ENCODE measurements at places on chromosomes 5 and 9.

DNA sequence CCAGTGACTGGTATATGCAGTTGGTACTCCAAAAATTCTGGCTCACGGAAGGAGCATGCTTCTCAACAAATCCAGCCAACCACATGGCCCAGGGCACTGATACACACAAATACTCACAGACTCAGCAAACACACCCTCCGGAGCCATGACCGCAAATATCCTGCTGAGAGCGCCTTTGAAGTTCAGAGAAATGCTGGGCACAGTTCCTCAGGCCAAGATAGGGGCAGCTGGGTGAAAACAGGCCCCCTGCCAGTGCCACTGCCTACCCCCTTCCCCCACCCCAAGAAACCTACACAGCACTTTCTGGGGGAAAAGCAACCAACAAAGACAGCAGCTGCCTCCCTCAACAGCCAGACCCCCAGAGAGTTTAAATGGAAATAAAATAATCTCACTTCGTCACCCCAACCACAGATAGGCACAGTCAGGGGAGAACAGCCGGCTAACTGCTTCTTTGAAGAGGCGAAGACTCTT, 120.0 kb downstream of the C5orf15 start:
- no peak for DNase-seq

DNA sequence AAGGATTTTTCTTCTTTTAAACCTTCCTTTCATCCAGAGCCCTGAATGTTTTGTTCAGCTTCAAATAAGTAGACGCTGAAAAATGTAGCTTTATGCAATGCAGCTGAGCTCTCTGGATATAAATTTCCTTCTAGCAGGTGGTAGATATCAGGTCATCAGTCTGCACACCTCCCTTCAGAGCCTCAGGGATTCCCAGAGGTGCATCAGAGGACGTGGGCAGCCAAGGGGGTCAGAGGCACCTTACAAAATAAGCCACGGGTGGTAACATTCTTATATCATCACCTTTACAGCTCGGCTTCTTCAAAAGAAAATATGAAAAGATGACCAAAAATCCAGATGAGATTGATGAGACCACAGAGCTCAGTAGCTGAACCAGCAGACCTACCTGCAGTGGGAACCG, 19.3 kb downstream of the MOCS2 start:
- no peak for DNase-seq

GRCh38 chr5:14650052-14650451, 14.5 kb upstream of the OTULIN start:
- no peak for DNase-seq

GRCh38 chr5:57779383-57780223, 297.0 kb upstream of the ACTBL2 start:
- DNase-seq: no peak

DNA sequence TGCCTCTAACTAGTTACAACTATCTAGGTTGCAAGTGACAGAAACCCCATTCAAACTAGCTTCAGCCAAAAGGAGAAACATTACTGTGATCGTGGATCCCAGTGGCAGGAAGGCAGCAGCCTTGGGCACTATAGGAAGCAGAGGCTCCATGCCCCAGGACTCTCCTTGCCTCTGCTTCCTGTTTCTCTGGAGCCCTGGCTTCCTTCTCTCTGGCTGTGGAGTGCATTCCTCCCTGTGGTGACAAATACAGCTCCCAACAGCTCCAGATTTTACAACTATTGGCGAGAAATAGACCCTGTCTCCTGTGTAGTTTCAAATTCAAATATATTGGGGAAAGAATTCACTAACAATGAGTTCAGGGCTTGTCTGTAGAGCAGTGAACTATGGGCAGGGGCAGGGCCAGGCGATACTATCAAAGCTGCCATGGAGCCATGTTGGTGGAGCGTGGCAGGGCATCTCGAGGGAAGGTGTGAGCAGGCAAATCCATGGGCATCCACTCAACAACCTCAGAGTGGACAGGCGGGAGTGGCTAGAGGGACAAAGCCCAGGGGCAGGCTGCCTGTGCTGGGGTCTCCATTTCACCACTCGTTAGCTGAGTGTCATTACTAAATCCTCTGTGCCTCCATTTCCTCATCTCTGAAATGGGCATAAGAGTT, 189.5 kb downstream of the ERCC6L2 start:
- no peak for DNase-seq

DNA sequence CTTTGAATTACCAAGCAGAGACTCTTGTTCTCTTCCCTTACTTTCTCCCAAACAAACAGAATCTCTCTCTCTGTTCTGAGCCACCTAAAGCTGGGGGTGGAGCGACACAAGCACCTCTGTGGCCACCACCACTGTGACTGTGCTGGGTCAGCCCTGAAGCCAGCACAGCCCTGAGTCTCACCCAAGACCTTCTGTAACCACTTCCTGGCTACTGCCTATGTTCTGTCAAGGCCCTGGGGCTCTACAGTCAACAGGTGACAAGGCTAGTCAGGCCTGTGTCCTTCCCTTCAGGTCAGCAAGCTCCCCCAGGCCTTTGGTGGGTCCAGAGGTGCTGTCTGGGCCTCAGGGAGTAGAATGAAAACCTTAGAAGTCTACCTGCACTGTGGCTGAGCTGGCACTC, 26.1 kb upstream of the SLC28A3 start:
- no peak for DNase-seq

- no peak for DNase-seq
Observed at GRCh38 chr9:120197605-120198004, 382.4 kb downstream of the CDK5RAP2 start.

- DNase-seq: no peak
Observed at GRCh38 chr5:163661360-163661759, 155.9 kb downstream of the MAT2B start.

GRCh38 chr5:10339058-10339811, 14.3 kb upstream of the MARCHF6 start:
- no peak for DNase-seq

DNA sequence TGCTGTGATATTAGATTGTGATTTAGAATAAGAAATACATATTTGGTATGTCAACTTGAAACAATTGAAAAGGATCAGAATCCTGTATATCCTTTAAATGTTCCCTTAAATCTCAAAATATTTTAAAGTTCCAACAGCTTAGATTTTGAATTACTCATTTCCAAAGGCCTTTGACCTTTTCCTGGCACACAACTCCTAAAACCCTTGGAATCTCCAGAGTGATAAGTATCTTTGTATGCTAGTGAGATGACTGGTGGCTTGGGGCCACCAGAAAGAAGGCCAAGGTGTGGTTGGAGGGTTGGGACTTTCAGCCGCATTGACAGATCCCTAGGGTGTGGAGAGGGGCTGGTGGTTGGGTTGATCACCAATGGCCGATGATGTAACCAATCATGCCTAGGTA, 104.7 kb downstream of the YIPF5 start:
- DNase-seq: no peak

- DNase-seq: no peak
Observed at GRCh38 chr9:20811872-20812271, 127.8 kb downstream of the FOCAD start.

- DNase-seq: no peak
Observed at GRCh38 chr9:135577256-135577655, 15.7 kb downstream of the PAEP start.

GRCh38 chr9:70802758-70803436, 318.5 kb downstream of the TRPM3 start:
- DNase-seq: no peak

GRCh38 chr9:133880136-133880535, 112.0 kb downstream of the VAV2 start:
- DNase-seq: no peak

DNA sequence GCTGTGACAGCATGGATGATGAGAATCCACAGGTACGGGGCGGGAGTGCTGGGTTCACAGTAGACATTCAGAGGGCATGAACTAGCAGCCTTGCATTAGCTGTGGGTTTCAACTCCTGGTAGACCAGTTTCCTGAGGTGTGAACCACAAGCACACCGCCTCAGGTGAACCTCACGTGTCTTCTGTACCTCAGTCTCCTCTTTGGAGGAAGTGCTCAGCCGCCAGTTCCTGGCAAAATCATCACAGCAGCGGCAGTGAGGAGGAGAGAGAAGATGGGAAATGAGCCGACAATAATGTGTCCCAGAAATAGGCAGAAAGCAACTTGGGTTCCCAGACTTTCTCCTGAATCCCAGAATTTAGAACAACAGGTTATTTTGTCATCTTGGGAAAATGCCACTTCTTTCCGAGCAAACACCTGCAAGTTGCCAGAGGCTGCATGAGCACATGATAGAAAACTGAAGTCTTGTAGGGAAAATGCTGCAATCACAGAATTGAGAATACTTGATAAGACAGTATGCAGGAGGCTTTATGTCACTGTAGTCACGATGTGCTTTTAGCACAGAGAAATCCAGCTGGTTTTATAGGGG, 258.5 kb downstream of the AOPEP start:
- DNase-seq: no peak

DNA sequence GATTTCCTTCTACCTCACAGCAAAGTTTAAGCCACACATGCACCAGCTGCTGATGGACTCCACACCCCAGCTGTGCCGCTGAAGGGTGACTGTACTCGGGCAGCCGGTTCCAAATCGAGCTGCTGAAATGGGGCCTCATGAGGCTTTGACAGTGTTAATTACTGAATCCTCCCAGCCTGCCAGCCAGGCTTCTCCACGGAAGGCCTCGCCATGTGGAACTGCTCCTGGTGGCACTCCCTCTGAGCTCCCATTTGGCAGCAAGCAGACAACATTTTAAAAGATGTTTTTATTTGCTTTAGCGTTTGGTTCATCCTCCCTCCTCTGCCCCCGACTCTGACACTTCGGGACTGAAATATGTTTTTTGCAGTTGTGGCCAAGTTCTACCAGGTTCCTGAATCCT, 479.4 kb upstream of the MPDZ start:
- peak; percentile 70 for DNase-seq

- DNase-seq: no peak
Observed at GRCh38 chr9:116442528-116442927, 244.6 kb upstream of the TRIM32 start.

DNA sequence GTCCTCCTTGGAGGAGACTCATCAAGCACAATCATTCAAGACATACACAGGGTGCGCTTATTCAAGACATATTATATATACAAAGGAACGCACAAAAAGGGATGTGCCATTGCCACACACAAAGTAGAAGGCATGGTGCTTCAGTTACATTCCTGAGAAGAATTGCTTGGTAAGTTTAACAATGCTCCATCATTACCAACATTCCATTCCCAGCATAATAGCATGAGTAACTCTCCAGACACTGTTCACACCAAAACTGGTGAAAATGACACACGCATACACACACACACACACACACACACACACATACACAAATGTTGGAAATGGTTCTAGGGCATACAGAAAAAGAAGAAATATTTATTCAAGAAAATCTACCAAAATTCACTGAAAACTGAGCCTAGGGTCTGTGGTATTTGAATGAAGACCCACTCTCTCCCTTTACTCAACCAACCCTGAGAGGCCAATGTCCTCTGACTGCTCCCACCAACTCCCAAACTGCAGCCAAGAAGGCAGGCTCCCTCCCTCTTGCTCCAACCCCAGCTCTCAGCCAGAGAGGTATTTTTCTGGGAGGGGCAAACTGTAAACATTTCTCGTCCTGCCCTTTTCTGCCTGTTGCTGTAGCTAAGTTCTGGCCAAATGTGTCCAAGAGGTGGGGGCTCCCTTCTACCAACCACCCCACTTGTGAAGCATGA, 19.9 kb downstream of the UGT3A1 start:
- DNase-seq: no peak

DNA sequence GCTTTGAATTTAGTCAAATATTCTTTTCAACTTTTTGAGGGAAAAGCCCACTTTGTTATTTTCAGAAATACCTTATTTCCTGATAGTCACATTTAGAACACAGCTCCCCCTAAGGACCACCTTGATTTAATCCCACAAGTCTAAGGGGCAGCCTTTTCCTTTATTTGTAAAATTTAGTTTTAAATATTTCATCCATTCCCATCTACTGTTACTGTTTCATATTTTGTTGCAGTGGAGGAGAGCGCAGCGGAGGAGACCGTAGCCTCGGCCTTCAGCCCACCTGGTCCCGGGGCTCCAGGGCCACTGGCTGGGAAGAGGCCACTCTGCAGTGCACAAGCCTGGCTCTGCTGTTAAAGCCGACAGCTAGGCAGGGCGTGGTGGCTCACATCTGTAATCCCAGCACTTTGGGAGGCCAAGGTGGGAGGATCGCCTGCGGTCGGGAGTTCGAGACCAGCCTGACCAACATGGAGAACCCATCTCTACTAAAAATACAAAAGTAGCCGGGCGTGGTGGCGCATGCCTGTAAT, 19.6 kb downstream of the LPCAT1 start:
- DNase-seq: no peak

DNA sequence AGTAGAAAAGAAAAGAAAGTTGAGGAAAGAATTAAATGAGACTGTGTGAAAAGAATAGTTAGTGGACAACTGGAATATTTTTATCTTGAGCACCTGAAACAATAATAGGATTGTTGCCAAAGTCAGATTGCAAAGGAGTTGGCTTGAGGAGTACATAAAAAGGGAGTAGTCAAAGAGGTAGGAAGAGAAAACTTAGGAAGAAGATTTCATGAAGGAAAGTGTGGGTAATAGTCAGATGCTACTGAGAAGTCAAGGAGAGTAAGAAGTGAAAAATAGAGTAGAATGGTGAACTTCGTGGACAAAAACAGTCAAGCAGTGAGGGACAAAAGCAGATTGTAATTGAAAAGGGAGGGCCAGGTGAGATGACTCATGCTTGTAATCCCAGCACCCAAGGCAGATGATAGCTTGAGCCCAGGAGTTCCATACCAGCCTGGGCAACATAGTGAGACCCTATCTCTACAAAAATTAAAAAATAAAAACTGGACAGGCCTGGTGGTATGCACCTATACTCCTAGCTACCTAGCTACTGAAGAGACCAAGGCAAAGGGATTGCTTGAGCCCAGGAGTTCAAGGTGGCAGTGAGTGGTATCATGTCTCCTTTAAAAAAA, 178.9 kb downstream of the NIPBL start:
- DNase-seq: no peak

- no peak for DNase-seq
Observed at GRCh38 chr5:55497712-55498111, 37.1 kb downstream of the PLPP1 start.

DNA sequence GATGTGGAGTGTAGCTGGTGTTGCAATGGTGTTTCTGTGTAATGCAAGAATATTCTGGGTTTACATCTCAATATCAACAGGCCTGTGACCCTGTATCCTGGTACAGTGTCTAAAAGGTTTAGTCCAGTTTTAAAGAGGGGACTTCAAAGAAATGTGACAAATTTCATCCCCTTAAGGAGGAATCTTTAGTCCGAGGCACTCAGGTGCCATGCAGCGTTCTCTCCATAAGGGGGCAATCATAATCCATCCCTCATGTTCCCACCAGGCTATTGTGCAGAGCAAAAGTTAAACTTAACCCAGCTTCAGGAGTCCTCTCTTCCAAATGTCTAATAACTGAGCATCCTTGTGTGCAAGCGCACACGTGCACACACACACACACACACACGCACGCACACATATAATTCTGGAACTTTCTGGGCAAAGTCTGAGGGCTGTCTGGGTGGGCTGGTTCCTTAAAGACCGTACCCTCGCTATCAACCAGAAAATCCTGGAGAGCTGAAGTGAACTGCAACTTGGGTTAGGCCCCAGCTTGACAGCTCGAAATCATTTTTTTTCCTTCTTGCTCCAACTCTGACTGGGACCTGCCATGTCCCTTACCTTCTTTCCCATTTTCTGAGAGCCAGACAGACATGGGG, 46.0 kb downstream of the CRB2 start:
- DNase-seq: peak; percentile 29

- no peak for DNase-seq
Observed at GRCh38 chr5:157278319-157279037, 12.6 kb downstream of the CYFIP2 start.
